Osteoblast (primary cell): ENCODE measurements at places on chromosomes 2 and 18.

DNA sequence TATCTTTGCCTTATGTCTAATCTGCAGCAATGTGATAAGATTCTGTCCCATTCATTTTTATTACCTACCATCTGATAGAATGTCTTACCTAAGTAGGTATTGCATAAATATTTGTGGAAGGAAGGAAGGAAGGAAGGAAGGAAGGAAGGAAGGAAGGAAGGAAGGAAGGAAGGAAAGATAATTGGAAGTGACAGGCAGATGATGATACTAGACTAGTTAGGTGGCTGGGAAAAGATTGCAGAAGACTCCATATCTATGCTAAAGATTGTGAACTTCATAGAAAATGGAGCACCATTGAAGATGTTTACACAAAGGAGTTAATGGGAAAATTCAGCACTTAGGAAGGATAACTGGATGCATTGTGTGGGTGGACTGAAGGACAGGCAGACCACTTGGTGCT, 909.0 kb downstream of the EPHA4 start:
- no peak overlapping the region for H3K27ac ChIP-seq
- no peaks in the 10 kb centered on the region for H3K27me3 ChIP-seq
- H3K4me1 ChIP-seq: no peaks in the 10 kb centered on the region
- peak; percentile 4 for DNase-seq

DNA sequence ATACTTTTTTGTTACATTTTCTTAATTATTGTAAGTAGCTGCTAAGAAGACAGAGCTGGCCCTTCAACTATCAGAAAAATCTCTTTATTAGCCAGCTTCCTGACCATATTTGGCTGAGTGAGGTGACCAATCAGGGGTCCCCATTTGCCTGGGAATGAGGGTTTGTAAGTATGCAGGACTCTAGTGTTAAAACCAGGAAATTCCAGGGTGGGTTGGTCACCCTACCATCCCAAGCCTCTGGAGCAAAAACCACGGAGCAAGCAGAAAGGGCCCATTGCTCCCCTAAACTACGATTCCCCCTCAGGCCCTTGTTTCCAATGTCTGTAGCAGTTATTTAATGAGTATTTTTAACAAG, 165.6 kb upstream of the NCKAP5 start:
- peak overlapping the region; percentile 74 for H3K27ac ChIP-seq
- H3K27me3 ChIP-seq: no peaks in the 10 kb centered on the region
- peak; percentile 58 for DNase-seq
- peaks cover 38% of the 10 kb centered on the region for H3K4me1 ChIP-seq
- no peak overlapping the region for H3K4me3 ChIP-seq
- H3K36me3 ChIP-seq: no peaks in the 10 kb centered on the region

DNA sequence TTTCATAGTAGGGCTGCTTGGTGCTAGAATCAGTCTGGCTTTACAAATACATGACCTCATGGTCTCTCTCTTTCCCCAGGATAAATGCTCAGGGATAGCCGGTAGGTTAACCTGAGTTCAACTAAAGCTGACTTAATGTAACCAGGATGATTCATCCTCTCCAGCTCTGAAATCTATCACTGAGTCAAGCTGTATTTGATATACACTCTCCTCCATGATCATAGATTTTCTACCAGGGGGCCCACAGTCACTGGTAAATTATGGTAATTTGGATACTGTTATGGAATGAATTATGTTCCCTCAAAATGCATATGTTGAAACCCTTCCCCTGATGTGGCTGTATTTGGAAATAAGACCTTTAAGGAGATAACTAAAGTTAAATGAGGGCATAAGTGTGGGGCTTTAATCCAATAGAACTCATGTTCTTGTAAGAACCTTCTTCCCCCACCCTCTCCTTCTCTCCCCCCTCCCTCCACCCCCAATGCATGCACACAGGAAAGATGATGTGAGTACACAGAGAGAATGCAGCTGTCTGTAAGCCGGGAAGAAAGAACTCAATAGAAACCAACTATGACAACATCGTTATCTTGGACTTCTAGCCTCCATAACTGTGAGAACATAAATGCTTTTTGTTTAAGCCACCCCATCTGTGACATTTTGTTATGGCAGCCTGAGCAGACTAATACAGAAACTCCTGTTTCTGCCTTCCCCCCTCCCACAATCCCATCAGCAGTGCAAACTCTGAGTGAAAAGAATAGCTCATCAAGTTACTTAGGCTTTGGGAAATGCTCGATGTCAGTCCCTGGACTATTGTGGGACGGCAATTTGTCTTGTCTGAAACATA, 134.9 kb upstream of the KYNU start:
- no peak overlapping the region for H3K4me3 ChIP-seq
- no peaks in the 10 kb centered on the region for H3K27me3 ChIP-seq

GRCh38 chr2:235402422-235402821, 91.4 kb upstream of the AGAP1 start:
- H3K27me3 ChIP-seq: peaks cover 5% of the 10 kb centered on the region
- no peak overlapping the region for H3K27ac ChIP-seq
- no peak overlapping the region for H3K4me3 ChIP-seq
- DNase-seq: no peak

GRCh38 chr2:17867133-17867532, 11.3 kb upstream of the KCNS3 start:
- H3K36me3 ChIP-seq: no peaks in the 10 kb centered on the region
- no peak overlapping the region for H3K27ac ChIP-seq
- H3K4me3 ChIP-seq: no peak overlapping the region
- no peaks in the 10 kb centered on the region for H3K4me1 ChIP-seq

GRCh38 chr2:210190345-210190744, 19.1 kb upstream of the KANSL1L start:
- H3K36me3 ChIP-seq: no peaks in the 10 kb centered on the region
- no peak overlapping the region for H3K27ac ChIP-seq
- DNase-seq: no peak

DNA sequence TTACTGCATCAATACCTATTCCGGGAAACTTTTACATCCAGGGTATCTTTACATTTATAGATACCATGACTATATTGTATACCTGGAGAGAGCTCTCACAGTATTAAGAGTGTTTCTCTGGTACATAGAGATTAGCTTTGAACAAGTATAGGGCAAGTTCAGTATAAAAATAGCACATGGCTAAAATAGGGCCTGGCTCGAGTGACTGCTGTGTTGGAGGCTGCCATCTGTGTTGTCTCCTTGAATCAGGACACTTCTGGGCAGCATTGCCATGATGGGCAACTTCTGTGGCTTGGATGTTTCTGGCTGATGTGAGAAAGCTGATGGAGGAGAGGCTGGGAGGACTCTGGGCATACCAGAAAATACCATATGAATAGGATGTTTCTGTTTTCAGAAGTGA, 18.7 kb downstream of the ARHGAP28 start:
- H3K4me1 ChIP-seq: peaks cover 35% of the 10 kb centered on the region
- no peaks in the 10 kb centered on the region for H3K27me3 ChIP-seq
- no peak overlapping the region for H3K4me3 ChIP-seq
- no peaks in the 10 kb centered on the region for H3K36me3 ChIP-seq

GRCh38 chr2:9236045-9236344, 29.4 kb downstream of the ASAP2 start:
- peaks cover 68% of the 10 kb centered on the region for H3K4me1 ChIP-seq
- peak overlapping the region; percentile 96 for H3K27ac ChIP-seq
- H3K36me3 ChIP-seq: peaks cover 5% of the 10 kb centered on the region
- H3K27me3 ChIP-seq: no peaks in the 10 kb centered on the region
- peak overlapping the region; percentile 16 for H3K4me3 ChIP-seq

- peaks cover 28% of the 10 kb centered on the region for H3K27me3 ChIP-seq
- H3K4me3 ChIP-seq: no peak overlapping the region
- no peak overlapping the region for H3K27ac ChIP-seq
- no peaks in the 10 kb centered on the region for H3K36me3 ChIP-seq
Measured at GRCh38 chr2:236997069-236997715, 88.5 kb upstream of the COPS8 start.

DNA sequence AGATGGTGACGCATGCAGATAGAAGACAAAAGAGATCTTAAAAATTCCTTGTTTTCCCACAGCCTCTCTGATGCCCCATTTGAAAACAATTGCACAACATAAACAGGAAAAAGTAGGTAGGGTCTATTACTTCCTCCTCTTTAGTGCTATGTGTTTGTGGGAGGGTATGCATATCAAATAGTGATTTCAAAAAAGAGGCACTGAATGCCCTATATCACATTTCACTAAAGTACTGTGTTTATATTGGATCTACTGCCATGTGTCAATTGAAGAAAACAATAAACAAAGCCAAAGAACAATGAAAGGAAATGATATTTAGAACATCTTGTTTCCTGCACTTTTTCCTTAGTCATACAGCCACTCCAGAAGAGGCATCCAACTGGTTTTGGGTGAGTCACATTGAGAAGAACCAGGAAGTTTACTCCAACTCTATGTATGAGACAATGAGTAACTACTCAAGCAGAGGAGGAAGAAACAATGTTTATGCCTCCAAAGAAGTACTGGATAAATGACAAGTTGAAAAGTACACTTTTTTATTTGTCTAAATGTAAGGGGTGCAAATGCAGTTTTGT, 583.6 kb downstream of the FBXO15 start:
- H3K27me3 ChIP-seq: no peaks in the 10 kb centered on the region
- no peak for DNase-seq
- H3K36me3 ChIP-seq: no peaks in the 10 kb centered on the region
- no peak overlapping the region for H3K4me3 ChIP-seq
- H3K4me1 ChIP-seq: peaks cover 5% of the 10 kb centered on the region

DNA sequence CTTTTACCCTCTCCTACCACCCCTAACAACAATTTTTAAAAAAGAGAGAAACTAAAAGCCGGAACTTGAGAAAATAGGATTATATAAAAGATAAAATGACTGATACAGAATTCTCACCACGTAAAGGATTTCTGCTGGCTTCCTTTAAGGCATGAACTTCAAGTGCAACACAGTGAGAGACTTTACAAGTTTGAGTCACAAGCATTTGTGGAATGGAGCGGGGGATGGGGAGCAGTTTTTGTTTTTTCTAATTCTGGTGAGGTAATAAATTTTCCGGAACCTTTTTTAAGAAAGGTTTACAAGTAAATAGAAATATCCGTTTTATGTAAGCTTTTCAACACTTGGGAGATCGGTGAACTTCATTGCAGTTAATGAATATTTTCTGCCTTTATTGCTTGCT, 1.8 kb upstream of the CDH2 start:
- no peaks in the 10 kb centered on the region for H3K27me3 ChIP-seq
- H3K4me3 ChIP-seq: peak overlapping the region; percentile 91
- H3K4me1 ChIP-seq: peaks cover 32% of the 10 kb centered on the region
- peak; percentile 62 for DNase-seq

DNA sequence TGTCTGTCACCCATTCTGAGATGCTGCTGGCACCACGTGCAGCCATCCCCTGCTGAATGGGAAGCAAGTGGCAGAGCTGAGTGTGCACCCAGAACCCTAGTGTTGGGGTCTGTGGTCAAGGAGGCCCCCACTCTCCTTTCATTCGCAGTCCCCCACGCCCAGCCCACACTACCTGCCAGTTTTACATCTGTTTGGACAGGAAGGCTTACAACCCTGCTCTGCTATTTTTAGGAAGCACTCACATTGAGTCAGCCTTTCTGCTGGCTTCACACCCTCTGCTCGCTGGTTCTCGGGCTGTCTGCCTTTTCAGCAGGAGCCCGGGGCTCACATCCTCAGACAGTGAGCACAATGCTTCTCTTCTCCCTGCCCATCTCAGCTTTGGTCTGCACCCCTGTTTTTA, 10.7 kb upstream of the ADCY3 start:
- H3K4me1 ChIP-seq: peaks cover 11% of the 10 kb centered on the region
- H3K4me3 ChIP-seq: no peak overlapping the region
- no peak for DNase-seq

- H3K27me3 ChIP-seq: peaks cover 5% of the 10 kb centered on the region
- no peaks in the 10 kb centered on the region for H3K36me3 ChIP-seq
- no peak overlapping the region for H3K27ac ChIP-seq
- H3K4me1 ChIP-seq: no peaks in the 10 kb centered on the region
- no peak for DNase-seq
Measured at GRCh38 chr2:234334756-234335155, 162.1 kb downstream of the ARL4C start.

DNA sequence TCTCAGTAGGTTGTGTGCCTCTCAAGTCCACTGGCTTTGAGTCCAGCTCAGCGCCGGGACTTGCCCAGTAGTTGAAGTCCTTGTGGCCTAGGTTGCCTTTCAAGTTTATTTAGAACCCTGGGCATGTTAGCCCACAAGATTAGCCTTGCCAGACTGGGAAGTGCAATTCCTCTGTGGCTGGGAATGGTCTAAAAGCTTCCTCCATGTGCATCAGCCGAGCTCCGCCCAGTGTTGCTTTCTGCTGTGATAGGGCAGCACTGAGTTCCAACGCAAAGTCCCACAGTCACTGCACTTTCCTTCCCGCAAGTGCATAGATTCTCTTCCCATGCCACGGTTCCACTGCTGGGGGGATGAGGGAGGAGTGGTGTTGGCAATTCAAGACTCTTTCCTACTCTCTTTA, 308.9 kb upstream of the THUMPD2 start:
- H3K36me3 ChIP-seq: no peaks in the 10 kb centered on the region
- no peak for DNase-seq
- peak overlapping the region; percentile 50 for H3K27ac ChIP-seq
- no peak overlapping the region for H3K4me3 ChIP-seq

- no peaks in the 10 kb centered on the region for H3K27me3 ChIP-seq
- H3K4me3 ChIP-seq: no peak overlapping the region
- no peaks in the 10 kb centered on the region for H3K4me1 ChIP-seq
- H3K36me3 ChIP-seq: peaks cover 31% of the 10 kb centered on the region
Measured at GRCh38 chr2:227360351-227360750, 18.8 kb downstream of the TM4SF20 start.

- no peak overlapping the region for H3K4me3 ChIP-seq
- no peaks in the 10 kb centered on the region for H3K36me3 ChIP-seq
- H3K27me3 ChIP-seq: no peaks in the 10 kb centered on the region
- no peak overlapping the region for H3K27ac ChIP-seq
Measured at GRCh38 chr2:240956935-240957655, 41.3 kb upstream of the SNED1 start.

GRCh38 chr18:43587538-43588153, 310.4 kb upstream of the SYT4 start:
- DNase-seq: peak; percentile 74
- H3K4me3 ChIP-seq: no peak overlapping the region
- no peaks in the 10 kb centered on the region for H3K27me3 ChIP-seq
- H3K4me1 ChIP-seq: no peaks in the 10 kb centered on the region
- no peaks in the 10 kb centered on the region for H3K36me3 ChIP-seq
- no peak overlapping the region for H3K27ac ChIP-seq

- H3K4me1 ChIP-seq: no peaks in the 10 kb centered on the region
- H3K27ac ChIP-seq: no peak overlapping the region
- H3K4me3 ChIP-seq: no peak overlapping the region
- no peaks in the 10 kb centered on the region for H3K27me3 ChIP-seq
- DNase-seq: peak; percentile 81
Measured at GRCh38 chr2:238134393-238134785, 4.1 kb upstream of the KLHL30 start.

DNA sequence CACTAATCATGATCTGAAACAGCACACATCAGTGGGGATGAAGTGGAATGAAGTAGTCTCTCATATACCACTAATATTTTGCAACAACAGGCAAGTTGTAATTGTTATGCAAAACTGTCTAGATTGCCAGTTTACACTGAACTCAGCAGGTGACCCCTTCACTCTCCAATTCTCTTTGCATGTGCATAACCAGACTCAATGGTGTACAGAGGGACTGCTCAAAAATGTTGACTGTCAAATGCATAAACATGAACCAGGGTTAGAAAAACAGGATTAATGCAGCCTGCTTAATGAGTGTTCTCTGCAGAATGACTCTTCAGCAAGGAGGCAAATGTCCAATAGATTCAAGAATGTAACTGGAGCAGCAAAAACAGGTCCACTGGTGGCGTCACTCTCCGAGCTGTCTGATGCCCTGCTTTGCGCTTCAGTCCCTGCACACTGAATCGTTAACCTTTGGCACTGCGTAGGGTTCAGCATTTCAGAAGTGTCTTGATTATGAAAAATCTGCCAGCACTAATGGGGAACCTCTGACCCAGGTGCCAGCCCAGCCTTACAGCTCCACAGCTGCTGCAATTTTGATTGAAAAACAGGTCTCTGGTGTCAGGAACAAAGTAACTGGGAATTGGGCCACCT, 209.3 kb downstream of the TDRD15 start:
- no peak overlapping the region for H3K4me3 ChIP-seq
- no peak for DNase-seq
- H3K36me3 ChIP-seq: no peaks in the 10 kb centered on the region
- no peak overlapping the region for H3K27ac ChIP-seq
- no peaks in the 10 kb centered on the region for H3K4me1 ChIP-seq
